AG08396 (cell line): ENCODE measurements at places on chromosomes 5 and 9.

DNA sequence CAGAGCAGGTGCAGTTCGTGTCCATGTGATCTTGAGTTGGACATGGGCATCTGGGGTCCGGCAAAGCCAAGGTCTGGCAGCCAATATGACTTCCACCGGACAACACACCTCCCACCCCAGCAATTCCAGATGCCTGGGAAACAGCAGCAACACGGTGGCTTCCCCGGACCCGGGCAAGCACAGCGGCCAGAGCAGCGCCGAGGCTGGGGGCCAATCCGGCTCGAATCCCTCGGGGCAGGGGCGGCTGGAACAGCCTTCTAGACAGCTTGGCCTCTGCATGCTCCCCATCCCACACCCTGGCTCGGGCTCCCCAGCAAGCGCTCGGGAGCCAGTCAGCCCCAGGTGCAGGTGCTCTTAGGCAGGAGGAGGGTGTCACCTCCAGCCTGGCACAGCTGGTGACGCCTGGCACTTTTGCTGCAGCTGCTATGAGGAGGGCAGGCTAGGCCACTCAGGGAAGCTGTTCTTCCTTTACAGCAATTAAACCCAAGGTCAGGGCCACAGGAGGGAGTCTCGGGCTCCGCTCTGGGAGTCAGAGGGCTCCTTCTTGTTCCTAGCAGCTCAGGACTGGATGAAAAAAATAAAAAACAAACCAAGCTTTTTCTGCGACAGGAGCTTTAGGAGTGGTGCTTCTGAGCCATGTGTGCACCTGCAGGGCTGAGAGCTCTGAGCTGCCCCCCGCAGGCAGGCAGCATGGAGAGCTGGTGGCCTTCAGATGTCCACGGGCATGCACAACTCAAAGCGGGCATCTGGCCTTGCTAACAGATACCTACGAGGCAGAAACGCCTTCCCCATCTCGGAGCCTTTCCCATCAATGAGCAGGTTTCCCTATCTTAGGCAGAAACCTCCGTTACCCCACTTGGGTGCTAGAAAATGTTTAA, 28.2 kb downstream of the DBH start:
- DNase-seq: no peak

DNA sequence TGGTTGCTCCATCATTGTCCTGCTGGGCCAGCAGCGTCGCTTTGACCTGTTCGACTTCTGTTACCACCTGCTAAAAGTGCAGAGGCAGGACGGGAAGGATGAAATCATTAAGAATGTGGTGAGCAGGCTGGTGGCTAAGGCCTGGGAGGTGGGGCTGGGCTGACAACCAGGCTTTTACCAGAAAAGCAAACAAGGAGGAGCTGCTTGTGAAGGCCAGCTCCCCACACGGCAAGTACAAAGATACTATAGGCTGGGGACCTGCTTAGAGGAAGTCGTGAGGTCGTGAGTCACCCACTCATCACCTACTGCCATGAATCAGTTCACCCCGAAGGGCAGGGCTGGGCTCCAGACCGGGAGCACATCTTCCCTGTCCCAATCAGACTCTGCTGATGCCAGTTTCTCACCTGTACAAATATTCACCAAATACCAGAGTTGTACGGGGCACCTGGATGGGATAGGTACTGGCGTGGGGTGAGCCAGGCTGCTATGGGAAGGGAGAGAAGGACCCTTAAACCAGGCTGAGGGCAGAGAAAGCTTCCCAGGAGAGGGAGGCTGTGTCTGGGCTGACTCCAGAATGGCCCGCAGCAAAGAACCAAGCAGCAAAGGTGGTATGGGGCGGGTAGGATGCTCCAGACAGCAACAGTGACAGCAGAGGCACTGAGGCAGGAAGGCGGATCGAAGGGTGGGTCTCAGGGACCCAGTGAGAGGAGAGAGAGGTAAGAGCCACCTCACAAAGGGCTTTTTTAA, 69.3 kb upstream of the NIPAL4 start:
- DNase-seq: peak; percentile 80

GRCh38 chr5:179113143-179113530, 53.0 kb downstream of the ZNF354C start:
- no peak for DNase-seq

DNA sequence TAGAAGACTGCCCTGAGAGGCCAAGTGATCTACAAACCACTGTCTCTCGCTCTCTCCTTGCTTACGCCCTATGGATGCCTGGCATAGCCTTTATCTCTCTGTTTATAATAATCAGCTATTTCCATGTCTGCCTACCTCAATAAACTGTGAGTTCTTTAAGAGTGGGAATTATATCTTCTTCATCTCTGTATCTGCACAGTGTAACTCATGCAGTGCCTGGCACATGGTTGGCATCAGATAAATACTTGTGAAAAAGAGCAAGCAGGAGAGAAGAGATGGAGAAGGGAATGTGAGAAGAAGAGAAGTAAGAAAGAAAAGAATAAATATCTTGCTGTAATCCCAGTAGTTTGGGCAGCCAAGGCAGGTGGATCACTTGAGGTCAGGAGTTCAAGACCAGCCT, 94.6 kb upstream of the TNPO1 start:
- no peak for DNase-seq

- DNase-seq: no peak
Observed at GRCh38 chr5:28766565-28767158, 1728.3 kb upstream of the CDH9 start.

DNA sequence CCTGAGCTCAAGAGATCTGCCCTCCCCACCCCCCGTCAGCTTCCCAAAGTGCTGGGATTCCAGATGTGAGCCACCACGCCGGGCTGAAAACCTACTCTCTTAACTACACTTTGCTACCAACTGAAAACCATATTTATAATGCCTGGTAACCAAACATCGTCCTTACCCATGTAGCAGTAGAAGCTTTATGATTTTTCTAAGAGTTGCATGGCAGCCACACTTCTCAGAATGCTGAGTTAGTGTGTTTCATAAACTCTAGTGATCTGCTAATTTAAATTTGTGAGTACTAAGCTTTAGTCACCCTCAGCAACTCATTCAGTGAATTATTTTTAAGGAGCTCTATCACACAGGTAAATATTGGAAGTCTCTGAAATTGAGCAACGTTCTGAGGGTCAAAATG, 478.4 kb downstream of the KDM4C start:
- no peak for DNase-seq

DNA sequence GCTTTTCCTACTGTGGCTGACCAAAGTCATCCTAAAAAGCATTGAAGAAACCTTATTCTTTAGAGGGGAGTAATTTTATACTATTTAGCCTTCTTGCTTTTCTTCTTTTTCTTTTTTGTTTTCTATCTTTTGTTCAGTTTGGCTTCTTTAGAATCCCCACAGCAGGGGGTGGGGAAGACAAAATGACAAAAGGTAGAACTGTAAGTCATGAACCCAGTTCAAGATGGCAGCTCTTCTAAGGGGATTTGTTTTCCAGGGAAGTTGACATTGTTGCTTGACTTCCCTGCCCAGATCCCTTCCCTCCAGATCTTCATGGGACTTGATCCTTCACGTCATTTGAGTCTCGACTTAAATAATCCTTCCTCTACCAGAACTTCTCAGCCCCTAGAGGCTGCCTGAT, 692.4 kb upstream of the DMAC1 start:
- no peak for DNase-seq

DNA sequence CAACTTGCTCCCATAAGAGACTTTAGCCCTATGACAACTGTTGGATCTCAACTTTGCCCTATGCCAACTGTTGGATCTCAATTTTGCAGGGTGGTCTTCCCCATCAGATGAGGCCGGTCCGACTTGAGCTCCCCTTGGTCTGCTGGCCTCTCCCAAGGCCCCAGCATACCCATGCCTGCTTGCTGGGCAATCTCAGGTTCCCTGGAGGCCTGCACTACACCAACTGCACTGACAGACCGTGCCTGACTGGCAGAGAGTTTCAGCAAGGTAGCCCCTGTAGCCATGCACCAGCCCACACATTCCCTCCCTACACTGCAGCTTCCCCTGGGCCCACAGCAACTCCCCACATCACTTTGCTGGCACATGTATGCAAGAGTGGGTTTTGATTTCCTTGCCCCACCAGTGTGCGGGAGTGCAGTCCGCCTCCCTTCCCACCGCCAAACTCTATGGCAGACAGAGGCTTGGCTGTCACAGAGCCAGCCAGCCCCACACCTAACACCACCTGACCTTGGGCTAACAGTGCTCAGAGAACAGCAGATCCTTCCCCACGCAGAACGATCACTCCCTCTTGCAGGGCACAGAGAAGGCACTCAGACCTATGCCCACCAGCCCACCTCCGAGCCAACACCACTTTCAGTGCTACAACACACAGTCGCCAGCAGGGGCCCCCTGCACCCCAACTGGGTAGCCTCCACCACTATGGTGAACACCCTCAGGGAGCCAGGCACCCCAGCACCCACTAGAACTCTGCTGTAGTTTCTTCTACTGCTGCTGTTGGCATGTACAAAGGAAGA, 279.9 kb upstream of the COX7C start:
- DNase-seq: no peak

DNA sequence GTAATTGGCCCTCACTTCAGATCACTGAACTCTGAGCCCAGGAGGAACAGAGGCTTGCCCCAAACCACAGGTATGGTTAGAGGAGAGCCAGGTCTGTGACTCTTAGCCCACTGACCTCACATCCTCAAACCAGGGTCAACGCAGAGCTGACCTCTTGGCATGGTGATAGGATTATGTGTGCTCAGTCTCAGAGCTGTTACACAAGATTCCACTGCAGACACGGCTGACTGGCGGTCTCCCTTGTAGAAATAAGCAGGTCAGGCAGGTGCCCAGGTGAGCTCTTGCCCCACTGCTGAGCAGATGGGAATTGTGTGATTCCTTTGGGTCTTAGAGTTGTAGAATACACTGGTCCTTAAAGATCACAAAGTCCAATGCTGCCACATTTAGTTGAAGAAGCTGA, 66.0 kb upstream of the PITX1 start:
- no peak for DNase-seq

DNA sequence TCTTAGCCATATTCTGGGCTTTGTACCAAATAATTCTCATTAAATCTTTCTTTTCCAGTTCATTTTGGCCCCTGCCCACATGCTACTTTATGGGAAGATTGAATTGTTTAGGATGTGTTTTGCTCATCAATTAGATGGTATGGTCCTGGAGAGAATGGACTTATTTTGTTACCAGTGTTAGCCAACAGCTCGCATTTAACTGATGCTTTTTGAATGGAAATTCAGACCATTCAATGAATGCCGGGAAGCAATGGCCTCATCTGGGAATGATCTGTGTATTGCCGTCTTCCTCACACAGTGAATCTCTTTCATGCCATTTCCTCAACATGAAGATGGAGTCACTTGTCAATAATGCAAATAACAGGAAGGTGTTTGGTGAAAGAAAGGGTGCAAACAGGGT, 370.6 kb upstream of the PIK3R1 start:
- no peak for DNase-seq

GRCh38 chr9:137396634-137397367, 26.2 kb downstream of the EXD3 start:
- no peak for DNase-seq

DNA sequence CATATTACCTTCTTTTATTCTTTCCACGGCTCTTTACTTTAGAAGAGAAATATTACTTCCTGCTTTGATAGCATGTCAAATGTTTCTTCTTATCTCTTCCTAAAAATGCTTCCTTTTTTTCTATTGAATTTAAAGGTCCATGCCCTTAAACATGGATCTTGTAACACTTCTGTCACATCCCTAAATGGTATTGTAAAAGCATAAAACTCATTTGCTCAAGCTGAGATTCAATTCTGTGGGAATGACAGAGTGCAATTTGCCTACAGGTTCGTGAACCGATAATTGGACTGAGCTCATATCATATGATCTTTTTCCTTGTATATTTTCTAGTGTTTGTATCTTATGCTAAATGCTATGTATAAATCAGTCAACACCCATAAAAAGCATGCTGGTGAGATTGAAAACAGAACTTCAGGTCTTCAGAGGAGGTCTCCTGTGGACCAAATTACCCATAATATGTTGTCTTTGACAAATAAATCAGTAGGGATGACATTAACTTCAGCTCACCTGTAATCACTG, 429.3 kb downstream of the TMEM232 start:
- DNase-seq: no peak

- peak; percentile 36 for DNase-seq
Observed at GRCh38 chr9:119961774-119962424, 592.7 kb upstream of the BRINP1 start.
